Fibroblast of pulmonary artery (primary cell): ENCODE measurements at places on chromosomes 12 and 14.

- no peak for DNase-seq
Observed at GRCh38 chr14:50380455-50380854, 16.2 kb downstream of the CDKL1 start.

- peak; percentile 48 for DNase-seq
Observed at GRCh38 chr12:123149088-123149487, 1.8 kb downstream of the PITPNM2 start.

GRCh38 chr12:68766646-68767045 is 20.7 kb downstream of the SLC35E3 start:
- no peak for DNase-seq

DNA sequence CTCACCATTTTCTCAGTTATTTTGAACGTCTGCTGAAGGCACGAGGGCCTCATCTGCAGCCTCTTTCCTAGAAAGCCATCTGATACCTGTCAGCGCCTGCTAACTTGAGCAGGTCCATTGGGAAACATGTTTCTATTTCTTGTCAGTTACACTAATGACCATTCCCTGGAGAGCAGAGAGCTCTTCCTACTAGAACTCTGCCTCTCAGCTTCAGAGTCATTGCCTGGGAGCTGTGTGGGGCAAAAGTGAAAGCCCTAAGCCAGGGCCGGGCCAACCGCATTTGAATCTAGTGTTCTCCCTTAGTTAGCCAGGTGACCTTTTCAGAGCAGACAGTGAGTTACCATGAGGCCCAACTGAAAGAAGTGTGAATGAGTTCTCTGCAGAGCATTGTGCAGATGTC is 135.8 kb downstream of the EML1 start:
- DNase-seq: no peak

GRCh38 chr12:130031571-130032189 is 127.9 kb upstream of the TMEM132D start:
- DNase-seq: peak; percentile 17

- no peak for DNase-seq
Observed at GRCh38 chr14:61656341-61656740, 39.0 kb upstream of the HIF1A start.

DNA sequence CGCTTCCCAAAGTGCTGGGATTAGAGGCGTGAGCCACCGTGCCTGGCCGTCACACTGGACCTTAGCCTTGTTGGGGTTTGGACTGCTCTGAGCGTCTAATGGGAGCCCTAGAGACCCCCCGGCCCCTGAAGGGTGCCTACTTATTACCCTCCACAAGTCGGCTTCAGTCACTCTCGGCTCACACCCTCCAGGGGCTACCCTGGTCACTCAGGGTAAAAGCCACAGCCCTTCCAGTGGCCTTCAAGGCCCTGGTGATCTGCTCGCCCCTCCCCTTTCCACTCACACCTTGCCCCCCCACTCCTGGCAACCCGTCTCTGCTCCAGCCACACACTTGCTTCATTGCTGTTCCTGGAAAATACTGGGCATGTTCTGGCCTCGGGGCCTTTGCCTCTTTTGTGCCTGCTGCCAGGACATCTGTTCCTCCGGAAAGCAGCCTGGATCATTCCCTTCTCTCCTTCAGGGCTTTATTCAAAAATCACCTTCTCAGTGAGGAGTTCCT is 3.6 kb upstream of the MORN3 start:
- DNase-seq: no peak

GRCh38 chr12:4934407-4935035 is 24.8 kb downstream of the KCNA1 start:
- no peak for DNase-seq

GRCh38 chr12:124123296-124124000 is 150.4 kb downstream of the ZNF664 start:
- no peak for DNase-seq

DNA sequence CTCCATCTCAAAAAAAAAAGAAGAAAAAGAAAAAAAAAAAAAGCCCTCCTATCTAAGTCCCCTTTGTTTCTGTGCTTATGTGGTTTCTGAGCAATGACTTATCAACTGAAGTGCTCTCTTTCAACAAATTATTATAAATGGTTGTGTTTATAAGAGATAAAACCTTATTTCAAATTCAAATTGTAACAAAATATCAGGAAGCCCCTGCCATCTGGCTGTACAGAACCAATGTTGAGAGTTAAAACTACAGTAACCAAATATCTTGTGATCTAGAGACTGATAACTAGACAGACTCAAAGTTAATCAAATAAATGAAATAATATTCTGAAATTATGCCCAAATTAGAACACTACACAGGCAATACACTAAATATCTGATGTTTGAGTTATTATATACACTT is 143.0 kb upstream of the CPNE8 start:
- DNase-seq: no peak

GRCh38 chr12:112182499-112182898 is 57.1 kb downstream of the TRAFD1 start:
- peak; percentile 75 for DNase-seq

GRCh38 chr14:65704437-65704836 is 291.9 kb downstream of the FUT8 start:
- DNase-seq: peak; percentile 57

GRCh38 chr12:40560848-40561247 is 131.4 kb upstream of the CNTN1 start:
- no peak for DNase-seq

DNA sequence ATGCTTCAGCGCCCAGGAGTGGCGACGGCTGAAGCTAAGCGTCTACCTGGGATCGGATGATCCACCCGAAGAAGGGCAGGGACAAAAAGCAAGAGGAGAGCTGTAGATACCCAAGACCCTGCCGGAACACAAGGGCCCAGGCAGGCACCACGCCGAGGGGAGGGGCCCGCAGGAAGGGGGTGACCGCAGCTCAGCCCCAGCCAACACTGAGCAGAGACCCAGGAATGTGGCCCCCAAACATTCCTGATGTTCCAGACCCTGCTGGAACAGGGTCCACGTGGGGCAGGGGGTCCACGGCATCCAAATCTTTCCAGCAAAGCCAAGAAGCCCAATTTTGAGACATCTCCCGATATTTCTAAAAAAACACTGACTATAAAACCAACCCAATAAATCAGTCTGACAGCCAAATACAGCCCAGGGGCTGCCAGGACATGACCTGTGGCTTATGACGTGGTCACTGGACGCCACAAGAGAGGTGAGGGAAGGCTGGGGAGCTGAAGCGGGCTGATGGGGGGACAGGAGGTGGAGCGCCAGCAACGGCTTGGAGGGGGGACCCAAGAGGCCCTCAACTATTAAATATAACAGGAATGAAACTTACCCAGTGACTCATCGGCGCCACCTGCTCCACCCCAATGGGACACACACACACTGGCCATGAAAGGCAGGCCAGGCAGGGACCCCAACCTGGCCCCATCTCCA is 58.9 kb downstream of the NCOR2 start:
- no peak for DNase-seq

DNA sequence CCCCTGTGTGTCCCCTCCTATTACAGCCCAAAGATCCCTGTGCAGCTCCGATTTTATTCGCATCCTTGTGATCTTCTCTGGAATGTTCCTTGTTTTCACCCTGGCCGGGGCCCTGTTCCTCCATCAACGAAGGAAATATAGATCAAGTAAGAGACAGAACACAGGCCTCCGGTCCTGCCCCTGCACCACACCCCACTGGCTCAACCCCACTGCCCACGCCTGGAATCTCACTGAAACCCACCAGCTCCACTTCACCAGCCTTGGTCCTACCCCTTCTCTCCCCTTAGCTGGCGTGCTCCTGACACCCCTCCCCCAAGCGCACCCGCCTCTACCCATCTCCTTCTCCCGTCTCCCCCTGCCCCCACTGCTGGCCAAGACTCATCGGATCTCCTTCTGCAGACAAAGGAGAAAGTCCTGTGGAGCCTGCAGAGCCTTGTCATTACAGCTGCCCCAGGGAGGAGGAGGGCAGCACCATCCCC is 934 bp upstream of the TAPBPL start:
- no peak for DNase-seq

DNA sequence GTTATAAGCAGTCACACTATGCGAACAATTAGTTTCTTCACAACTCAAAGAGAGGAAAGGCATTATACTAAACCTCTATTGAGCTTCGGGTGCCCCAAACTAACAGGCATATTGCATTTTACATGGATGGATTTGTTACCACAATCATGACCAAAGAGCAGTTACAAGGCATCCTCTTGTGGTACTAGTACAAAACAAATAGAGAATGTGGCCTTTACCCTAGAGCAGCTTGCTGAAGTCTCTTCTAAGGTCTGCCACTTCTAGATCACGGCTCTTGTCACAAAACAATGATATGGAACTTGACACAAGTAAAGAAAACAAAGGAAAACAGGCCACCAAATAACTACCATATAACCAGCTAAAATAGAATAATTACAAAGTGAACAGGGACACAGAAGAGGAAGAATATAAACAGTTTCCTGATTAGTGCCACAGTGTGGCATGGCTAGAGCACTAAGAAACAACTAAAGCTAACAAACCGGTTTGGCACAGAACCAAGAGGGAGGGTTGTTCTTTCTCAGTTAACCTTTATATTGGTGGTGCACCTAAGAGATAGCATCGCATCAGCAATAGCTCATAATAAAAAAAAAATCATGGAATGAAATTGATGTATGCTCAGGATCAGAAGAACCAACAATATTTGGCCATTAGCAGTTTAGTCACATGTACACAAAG is 209.7 kb upstream of the ATP2B1 start:
- DNase-seq: no peak

- DNase-seq: no peak
Observed at GRCh38 chr12:111584959-111585358, 14.2 kb downstream of the ATXN2 start.

- no peak for DNase-seq
Observed at GRCh38 chr12:89363084-89363483, 10.8 kb upstream of the DUSP6 start.

- peak; percentile 89 for DNase-seq
Observed at GRCh38 chr12:58750484-58750883, 169.8 kb downstream of the LRIG3 start.

- peak; percentile 22 for DNase-seq
Observed at GRCh38 chr14:38311655-38312054, 55.8 kb upstream of the CLEC14A start.

- DNase-seq: no peak
Observed at GRCh38 chr12:2986876-2987275, 27.7 kb downstream of the TEAD4 start.

- DNase-seq: peak; percentile 36
Observed at GRCh38 chr12:51721282-51721940, 127.1 kb downstream of the FIGNL2 start.

- no peak for DNase-seq
Observed at GRCh38 chr14:97349946-97350345, 552.8 kb downstream of the VRK1 start.

DNA sequence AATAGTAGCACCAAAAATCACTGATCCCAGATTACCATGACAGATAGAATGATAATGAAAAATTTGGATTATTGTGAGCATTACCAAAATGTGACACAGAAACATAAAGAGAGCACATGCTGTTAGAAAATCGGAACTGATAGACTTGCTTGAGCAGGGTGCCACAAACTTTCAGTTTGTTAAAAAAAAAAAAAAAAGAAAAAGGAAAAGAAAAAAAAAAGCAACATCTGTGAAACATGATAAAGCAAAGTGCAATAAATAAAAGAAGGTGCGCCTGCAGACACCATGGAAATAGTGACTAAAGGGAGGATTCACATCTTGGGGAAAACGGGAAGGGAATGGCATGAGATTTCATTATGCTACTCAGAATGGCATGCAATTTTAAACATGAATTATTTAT is 6.6 kb upstream of the PARP11 start:
- DNase-seq: no peak

- no peak for DNase-seq
Observed at GRCh38 chr14:81561084-81561775, 27.6 kb upstream of the SEL1L start.

DNA sequence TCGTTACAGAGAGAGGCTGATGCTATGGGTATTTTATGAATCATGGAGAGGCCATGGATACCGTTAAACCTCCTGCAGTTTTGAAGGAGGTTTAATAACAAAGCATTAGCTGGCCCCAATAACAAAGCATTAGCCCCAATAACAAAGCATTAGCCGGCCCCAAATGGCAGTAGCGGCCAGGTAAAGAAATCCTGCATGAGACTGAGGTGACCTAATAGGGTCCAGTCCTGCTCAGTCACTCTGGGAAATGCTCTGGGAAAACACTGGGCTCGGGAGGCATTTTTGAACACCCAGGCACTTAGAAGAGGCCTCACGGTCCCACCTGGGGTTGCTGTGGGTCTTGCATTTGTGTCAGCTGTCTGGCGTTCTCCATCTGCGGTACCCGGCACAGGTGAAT is 776 bp upstream of the RIN3 start:
- DNase-seq: no peak

DNA sequence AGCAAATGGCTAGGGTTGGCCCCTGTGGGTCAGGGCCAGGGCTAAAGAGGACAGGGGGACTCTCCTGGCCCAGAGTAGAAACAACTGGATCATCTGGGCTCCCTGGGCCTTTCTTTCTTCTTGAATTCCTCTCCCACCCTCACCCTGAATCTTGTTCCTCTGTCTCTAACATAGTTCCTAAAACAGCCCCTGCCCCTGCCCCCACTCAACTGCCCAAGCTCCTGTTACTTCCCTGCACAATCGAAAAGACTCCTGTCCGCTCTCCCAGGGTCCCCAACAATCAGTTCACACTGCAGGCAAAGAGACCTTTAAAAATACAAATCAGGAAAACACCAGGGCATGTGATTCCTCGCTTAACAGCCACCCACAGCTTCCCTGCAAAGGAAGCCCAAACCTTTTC is 18.0 kb upstream of the ANKRD33 start:
- DNase-seq: no peak

- DNase-seq: no peak
Observed at GRCh38 chr14:29681316-29681715, 246.3 kb downstream of the PRKD1 start.

GRCh38 chr12:75850721-75851462 is 180.7 kb downstream of the PHLDA1 start:
- peak; percentile 50 for DNase-seq
